Dermis blood vessel endothelial cell (primary cell): ENCODE measurements at places on chromosomes 13 and 19. TPM values are rescaled to one million over a fixed set of nuclear protein-coding genes. Genes with fewer than 3 reads are reported as not detected.
A peak's percentile ranks its signal among the peaks of the same experiment; 100 is the strongest.

The LILRB4 gene
- total RNA-seq = not detected in 2 replicates

The RFPL4AL1 gene
- total RNA-seq = 0.68 TPM in 1 of 2 replicates, not detected in the other

GRCh38 chr19:38182536-38183210 lies 41.3 kb downstream of the DPF1 start:
- DNase-seq = no peak

DNA sequence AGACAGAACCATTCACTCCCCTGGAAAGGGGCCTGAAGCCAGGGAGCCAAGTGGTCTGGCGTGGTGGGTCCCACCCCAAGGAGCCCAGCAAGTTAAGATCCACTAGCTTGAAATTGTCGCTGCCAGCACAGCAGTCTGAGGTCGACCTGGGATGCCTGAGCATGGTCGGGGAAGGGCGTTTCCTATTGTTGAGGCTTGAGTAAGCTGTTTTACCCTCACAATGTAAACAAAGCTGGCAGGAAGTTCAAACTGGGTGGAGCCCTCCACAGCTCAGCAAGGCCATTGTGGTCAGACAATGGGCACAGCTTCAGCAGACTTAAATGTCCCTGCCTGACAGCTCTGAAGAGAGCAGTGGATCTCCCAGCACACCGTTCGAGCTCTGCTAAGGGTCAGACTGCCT lies 195.6 kb upstream of the DACH1 start:
- peak; percentile 31 for DNase-seq

DNA sequence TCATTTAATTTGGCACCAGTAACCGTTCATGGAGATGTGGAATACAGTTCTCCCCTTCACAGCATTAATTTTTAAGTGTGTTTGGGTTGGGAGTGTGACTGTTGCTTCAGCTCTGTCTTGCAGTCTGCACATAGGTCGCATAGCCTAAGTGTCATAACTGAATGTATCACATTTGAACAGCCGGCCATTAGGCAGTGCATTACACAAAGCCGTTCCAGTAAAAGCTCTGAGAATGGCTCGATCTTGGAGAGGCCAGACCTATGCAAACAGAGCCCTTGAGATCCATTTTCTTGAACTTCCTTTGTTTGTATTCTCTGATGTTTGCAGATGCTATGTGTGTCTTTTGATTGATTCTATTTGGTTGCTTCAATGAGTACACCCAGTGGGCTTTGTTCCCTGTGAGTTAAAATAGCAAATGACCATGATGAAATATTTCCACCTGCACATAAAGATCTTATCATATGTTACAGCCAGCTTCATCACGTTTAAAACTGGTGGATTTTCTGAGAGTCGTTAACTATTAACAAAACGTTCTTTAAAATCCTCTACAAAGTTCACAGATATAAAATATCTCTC lies 1104.9 kb upstream of the SLC10A2 start:
- no peak for DNase-seq

GRCh38 chr19:41993612-41994483 lies at the start of gene ATP1A3:
TSS of gene ATP1A3 (minus strand) at chr19:41994230. CDS start at chr19:41994076, 154 bp downstream.
- DNase-seq = peak; percentile 53

DNA sequence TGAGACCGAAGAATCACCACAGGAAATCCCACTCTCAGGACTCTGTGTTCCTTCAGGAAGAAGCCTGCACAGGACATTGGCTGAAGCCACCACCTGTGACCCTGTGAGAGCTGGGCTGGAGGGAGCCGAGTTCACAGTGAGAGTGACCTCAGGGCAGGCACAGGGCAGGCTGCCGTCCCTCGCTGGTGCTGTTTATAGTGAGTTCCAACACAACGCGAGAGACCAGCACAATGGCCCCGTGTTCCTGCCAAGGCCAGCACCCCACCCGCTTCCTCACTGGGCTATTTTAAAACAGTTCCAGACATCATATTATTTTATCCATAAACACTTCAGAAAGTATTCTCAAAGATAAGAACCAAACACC lies 18.4 kb upstream of the GAS6 start:
- DNase-seq = peak; percentile 45

- peak; percentile 8 for DNase-seq
These were observed 1.2 kb downstream of the CHST8 start for GRCh38 chr19:33622809-33623511.

- DNase-seq = peak; percentile 98
These were observed 11.6 kb upstream of the OR1M1 start for GRCh38 chr19:9075064-9075949.

- DNase-seq = no peak
These were observed 241.8 kb downstream of the PCCA start for GRCh38 chr13:100330662-100331061.

DNA sequence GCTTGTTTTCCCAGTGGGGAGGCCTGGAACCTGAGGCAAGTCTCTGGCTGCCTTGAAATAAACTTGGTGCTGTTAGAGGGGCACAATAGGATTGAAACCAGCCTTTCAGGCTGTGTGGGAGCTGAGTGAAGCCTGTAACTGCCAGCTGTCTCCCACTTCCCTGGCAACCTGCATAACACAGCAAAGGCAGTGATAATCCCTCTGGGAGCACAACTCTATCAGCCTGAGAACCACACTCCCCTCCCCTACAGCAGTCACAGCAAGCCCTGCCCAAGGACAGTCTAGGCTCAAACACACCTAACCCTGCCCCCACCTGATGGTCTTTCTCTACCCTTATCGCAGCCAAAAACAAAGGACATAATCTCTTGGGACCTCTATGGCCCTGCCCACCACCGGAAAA lies 683.8 kb upstream of the ATXN8OS start:
- DNase-seq = no peak
